ENCODE measurements at places on chromosomes 5 and 9.

- no peak for DNase-seq
Observed at GRCh38 chr9:6576987-6577386, 68.5 kb downstream of the GLDC start.

GRCh38 chr9:127977884-127978647 is 2.7 kb downstream of the EEIG1 start:
- no peak for DNase-seq

DNA sequence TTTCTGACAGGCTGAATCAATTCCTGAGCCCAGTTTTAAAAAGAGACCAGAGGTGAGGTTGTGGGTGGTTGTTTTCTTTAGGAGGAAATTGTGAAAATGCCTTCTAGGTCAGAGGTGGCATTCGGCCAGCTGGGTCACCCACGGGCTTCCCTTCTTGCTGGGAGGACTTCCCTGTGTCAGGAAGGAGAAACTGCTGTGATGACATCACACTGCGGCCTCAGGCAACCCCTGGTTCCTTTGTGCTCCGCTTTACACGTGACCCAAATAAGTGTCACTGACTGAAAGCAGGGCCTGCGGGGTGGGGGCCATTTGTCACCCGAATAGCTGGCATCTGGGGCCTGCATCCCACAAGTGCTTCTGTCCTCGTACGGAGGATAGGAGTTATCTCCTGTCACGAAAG is 39.7 kb downstream of the FABP6 start:
- DNase-seq = peak; percentile 20

GRCh38 chr9:102975251-102975650 is 19.9 kb upstream of the CYLC2 start:
- DNase-seq = no peak

GRCh38 chr9:69671311-69671878 is 776 bp downstream of the APBA1 start:
- DNase-seq = no peak

- no peak for DNase-seq
Observed at GRCh38 chr5:26610577-26610976, 427.8 kb downstream of the CDH9 start.

GRCh38 chr5:163498886-163499285 is 6.5 kb upstream of the MAT2B start:
- DNase-seq = no peak

- no peak for DNase-seq
Observed at GRCh38 chr5:88770276-88771257, 112.4 kb downstream of the MEF2C start.

DNA sequence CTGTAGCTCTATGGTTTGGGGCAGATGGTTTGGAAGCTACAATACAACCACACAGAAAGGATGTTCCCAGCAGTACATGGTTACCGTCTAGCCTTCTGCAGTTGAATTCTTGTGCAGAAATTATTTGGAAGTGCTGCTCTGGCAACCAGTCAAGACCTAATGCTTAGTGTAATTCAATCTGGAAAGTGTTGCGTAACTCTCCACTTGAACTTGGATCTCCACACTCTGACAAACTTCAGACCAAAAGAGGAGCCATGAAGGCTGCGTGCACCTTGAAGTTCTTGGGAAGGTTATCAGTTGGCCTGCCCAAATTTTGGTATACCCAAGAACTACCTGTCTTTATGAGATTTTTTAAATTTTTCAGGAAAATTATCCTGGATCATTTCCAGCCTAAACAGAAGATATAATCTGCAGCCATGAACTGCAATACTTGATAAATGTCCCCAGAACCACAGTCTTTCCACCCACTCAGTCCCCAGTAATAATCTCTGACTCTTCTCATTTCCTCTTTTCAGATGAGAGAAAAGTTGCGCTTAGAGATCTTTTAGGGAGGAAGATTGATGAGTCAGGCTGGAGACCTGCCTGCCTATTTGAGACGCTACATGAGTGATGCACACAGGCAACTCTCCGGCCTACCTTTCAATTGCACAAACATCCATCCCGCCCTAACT is 159.9 kb downstream of the FANCC start:
- no peak for DNase-seq

DNA sequence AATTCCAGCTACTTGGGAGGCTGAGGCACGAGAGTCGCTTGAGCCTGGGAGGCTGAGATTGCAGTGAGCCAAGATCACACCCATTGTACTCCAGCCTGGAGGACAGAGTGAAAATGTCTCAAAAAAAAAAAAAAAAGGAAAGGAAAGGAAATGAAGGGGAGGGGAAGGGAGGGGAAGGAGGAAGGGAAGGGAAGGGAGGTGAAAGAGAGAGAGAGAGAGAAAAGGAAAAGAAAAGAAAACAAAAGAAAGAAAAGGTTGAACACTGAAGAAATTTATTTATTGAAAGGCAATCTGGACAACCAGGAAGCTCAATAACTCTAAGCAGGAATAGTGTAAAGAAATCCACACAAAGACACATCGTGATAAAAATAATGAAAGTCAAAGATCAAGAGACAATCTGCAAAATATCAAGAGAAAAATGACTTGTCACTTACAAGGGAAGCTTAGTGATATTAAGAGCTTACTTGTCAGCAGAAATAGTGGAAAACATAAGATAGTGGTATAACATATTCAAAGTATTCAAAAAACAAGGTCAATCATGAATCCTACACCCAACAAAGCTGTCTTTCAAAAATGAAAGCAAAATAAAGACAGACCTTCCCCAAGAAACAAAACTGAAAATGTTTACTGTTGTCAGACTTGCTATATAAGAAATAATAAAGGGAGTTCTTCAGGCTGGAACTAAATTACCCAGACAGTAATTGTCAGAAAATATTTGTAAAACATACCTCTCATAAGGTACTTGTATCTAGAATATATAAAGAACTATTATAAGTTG is 10.9 kb upstream of the RIMOC1 start:
- no peak for DNase-seq

DNA sequence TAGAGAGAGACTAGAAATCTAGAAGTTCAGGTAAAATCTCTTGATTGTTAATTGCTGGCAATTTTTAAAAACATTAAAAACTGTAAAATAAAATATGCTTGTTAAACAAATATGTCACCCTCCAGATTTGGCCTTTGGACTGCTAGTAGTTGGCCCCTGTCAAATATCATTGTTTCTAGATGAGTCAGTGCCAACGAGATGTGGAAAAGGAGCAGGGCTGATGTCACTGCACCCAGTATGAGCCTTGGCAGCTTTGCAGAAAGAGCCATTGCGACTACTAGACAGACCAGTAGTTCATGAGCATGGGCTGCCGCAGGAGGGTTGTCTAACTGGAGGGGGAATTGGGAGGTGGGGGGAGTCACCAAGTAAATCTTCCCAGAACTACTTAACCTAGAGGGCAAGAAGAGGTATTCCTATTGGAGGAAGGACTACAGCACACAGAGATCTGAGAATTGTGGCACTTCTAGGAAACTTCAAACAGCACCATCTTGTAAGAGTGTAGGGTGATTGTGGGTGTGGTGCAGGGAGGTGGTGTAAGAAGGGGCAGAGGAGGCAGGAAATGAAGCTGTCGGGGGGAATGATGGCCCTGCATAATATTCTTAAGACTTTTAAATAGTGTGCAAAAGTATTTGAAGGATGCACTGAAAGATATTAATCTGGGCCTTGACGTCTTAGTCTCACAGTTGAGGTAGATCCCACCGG is 7.1 kb upstream of the DOCK2 start:
- DNase-seq = no peak

Measured in CD4-positive, alpha-beta T cell treated with Interleukin-4 for 4 hours (primary cell).